Transverse colon (tissue), 4 donors: ENCODE measurements at places on chromosomes 3 and 15. TPM values are rescaled to one million over a fixed set of nuclear protein-coding genes. Genes with fewer than 3 reads are reported as not detected.

DNA sequence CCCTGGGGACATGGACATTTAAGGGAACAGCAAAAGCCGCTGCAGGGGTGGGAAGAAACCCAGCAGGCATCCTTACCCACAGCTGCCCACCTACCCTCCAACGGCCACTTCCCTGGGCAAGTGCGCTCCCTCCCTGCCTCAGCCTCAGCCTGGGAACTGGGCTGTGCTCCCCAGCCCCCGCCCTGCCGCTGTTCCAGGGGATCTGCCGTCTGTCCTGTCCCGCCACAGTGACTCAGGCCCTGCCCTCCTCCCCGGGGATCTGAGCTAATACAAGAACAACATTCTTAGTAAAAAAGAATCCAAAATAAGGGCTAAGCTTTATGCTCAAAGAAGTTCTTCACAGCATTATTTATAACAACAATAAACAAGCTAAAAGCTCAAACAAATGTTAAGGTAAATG, 7.4 kb upstream of the IQSEC1 start:
- DNase-seq = no peak

GRCh38 chr3:182889948-182890629, 90.2 kb downstream of the DCUN1D1 start:
- no peak for DNase-seq

- DNase-seq = no peak
Measured at GRCh38 chr3:68274286-68274685, 619.9 kb upstream of the SUCLG2 start.

DNA sequence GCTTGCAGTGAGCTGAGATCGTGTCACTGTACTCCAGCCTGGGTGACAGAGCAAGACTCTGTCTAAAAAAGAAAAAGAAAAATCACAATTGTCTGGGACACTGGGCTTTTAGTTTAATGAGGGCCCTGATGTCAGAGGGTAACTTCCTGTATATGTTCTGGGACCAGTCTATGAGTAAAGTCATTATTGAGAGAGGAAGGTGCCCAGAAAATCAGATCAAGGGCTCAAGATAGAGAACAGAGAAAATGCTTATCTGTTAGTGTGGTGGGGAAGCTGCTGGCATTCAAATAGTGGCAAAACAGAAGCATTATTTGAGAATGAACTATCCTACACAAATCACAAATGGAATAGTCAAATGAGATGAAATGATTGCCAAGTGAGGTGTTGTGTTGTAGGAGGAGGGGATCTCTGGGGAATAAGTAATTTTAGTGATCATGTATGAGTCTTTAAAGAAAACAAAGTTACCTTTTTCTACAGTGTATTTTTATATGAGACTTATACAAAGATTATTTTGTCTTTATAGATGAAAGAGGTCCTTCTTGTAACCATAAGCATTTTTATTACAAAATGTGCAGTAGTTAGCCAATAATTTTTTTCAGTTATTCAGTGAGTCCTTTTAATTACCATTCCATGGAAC, 13.4 kb downstream of the ARIH2 start:
- DNase-seq = no peak

DNA sequence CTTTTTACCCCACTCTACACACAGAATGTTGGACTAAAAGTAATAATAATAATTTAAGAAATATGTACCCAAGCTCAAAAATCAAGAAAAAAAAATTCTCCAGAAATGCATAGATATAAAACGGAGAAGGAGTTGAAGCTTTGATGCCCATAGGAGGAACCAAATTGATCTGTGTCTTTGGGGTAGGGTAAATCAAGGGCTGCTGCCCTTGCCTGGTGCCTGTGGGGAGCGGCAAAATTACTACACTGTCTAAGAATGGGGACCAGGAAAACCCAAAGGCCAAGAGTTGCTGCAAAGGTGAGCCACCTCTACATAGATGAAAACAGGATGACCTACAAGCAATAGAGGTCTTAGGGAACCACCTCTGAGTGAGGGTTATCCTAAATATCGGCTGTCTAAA, 56.0 kb upstream of the SPPL2A start:
- no peak for DNase-seq

DNA sequence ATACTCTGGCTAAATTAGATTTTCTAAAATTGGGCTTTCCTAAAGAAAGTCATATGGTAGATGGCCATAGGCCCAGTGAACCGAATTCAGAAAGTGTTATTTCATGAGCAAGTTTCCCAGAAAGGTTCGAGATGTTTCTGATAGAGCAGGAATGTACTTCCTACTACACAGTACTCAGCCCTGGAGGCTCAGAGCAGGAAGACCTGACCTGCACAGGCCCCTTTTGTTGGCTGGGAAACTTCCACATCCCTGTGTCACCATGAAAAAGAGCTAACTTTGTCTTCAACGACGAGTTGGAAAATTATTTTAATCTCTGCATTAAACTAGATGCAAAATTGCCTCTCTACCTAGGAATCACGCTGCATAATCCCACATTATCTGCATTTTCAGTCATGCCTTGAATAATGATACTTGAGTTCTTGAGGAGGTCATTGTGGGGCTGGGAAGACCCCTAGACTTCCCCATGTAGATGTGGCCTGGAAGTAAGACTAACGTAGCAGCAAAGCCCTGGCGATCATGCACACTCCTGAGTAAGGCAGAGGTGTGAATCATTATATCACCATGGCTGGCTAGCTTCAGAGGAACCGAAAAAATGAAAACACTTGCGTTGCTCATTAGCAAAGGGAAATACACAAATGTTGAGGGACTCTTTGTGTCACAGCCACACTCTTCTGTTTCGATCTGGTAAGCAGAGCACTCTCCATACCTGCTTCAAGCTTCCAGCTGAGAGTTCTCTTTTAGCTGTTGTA, 47.1 kb downstream of the CMTM7 start:
- no peak for DNase-seq

The KNG1 gene
- 1.6 TPM for total RNA-seq

The C3orf49 gene
- total RNA-seq = not detected

The ROPN1 gene
- total RNA-seq = 3.4 TPM
